Aorta (tissue), 5 donors: ENCODE measurements at places on chromosomes 5 and 9.

- no peak for DNase-seq
Measured at GRCh38 chr5:86909418-86910295, 291.9 kb downstream of the COX7C start.

GRCh38 chr5:87686975-87687374 is 274.2 kb upstream of the CCNH start:
- DNase-seq, result no peak

DNA sequence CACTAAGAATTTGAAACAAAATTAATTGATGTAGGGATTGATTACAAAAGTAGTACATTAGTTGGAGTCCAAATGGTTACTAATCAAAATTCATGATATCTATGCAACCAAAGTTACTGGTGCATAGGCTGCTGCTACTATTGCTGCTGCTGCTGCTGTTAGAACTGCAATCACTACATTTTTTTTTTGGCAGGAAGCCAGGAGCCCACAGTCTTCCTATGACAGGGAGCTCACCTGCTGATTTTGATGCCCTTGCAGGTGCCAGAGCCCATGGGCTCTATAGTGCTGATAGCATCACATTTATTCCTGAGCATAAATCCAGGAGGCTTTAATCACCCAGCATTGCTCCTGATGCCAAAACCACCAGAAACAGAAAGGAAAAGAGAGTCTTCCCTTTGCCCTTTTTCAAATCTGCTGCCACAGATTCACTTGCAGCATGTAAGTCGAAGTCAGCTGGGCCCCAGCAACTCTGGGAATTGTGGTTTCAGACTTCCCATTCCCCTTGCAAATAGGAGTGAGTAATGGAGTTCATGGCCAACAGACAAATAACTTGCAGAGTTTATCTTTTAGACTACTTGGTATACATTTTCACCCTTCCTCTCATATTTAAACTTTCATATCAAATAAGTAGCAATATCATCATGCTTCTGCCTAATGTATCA is 17.6 kb downstream of the SLCO6A1 start:
- DNase-seq, result no peak

GRCh38 chr5:62812621-62813255 is 234.1 kb downstream of the LRRC70 start:
- DNase-seq, result no peak

GRCh38 chr9:34203992-34204635 is 25.3 kb downstream of the UBAP1 start:
- no peak for DNase-seq

- no peak for DNase-seq
Measured at GRCh38 chr5:142025637-142026036, 12.8 kb upstream of the GNPDA1 start.

DNA sequence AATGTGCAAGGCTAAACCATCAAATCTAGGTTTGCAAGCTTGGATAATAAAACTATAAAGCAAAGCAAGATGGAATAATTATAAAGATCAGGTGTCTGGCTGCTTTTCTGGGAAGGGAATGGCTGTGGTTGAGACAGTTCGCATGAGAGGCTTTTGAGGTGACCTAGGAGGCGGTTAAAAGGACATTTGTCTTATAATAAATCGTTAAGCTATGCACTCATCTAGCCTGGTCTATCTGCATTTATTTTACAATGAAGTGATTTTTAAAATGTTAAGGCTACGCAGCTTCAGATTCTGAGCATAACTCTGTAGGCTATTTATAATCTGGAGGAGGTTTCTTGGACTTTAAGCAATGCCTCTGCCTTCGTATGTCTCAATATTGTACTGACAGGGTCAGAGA is 29.4 kb upstream of the MAN2A1 start:
- no peak for DNase-seq

GRCh38 chr9:35605351-35606137 is 482 bp downstream of the TESK1 start:
- DNase-seq, result peak; percentile 61

GRCh38 chr5:131198625-131199024 is 27.9 kb downstream of the LYRM7 start:
- DNase-seq, result no peak

GRCh38 chr5:57495285-57496086 is 12.9 kb upstream of the ACTBL2 start:
- DNase-seq, result no peak

DNA sequence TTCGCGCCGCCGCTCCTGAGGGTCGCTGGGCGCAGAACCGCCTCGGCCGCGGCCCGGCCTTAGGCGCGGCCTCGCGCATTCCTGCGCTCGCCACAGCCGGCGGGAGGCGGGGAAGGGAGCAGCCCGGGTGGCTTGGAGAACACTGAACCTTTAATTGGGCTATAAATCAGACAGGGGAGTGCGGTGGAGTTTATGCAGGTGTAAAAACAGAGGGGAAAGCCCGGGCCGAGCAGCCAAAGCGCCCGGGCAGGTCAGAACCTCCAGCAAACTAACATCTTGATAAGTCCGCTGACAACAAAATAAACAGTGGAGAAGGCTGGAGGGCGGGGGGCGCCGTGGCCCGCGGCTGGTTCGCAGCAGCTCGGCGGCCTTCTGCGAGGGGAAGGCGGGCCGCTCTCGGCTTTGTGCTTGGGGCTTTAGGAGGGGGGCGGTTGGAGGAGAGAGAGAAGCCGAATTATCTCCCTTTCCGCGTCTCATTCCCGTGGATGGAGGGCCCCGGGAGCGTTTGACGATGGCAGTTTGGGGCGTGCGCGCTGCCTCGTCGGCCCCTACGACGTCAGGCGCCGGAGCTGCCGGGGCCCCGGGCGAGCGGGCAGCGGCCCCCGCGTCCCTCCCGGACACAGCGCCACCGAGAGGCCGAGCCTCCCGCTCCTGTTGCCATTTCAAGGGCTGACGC is 11.3 kb downstream of the FOXD1 start:
- peak; percentile 89 for DNase-seq

- no peak for DNase-seq
Measured at GRCh38 chr5:117054911-117055310, 480.3 kb upstream of the SEMA6A start.

DNA sequence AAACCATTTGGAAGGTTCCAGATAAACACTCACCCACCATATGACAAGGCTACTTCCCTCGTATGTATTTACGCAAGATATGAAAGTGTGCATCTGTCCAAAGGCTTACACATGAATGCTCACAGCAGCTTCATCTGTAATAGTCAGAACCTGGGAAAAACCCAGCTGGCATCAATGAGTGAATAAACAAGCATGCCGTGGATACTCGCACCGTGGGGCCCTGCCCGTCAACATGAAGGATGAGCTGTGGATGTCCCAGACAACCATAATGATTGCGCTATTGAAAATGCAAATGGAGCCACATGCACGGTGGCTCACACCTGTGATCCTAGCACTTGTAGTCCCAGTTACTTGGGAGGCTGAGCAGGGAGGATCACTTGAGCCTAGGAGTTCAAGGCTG is 60.6 kb upstream of the FCN1 start:
- no peak for DNase-seq

DNA sequence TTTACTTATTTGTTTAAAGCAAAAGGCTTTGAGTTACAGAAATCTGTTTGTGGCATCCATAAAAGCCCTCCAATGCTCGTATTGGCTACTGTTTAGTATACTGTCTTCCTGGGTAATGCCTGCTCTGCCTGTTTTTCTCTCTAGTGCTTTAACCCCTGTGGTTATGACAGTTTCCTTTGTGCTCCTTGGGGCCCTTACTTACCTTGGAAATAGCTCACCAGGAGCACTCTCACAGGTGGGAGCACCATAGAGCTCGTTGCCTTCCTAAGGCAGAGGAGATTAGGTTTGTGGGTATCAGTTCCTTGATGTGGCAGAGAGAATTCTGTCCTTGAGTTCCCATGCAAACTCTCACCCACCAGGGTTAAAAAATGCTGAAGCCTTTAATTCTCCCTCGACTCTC is 242.8 kb downstream of the CDH18 start:
- no peak for DNase-seq

- DNase-seq, result no peak
Measured at GRCh38 chr5:162456086-162456485, 388.5 kb downstream of the GABRG2 start.

GRCh38 chr9:132873403-132873802 is 4.7 kb downstream of the AK8 start:
- no peak for DNase-seq

DNA sequence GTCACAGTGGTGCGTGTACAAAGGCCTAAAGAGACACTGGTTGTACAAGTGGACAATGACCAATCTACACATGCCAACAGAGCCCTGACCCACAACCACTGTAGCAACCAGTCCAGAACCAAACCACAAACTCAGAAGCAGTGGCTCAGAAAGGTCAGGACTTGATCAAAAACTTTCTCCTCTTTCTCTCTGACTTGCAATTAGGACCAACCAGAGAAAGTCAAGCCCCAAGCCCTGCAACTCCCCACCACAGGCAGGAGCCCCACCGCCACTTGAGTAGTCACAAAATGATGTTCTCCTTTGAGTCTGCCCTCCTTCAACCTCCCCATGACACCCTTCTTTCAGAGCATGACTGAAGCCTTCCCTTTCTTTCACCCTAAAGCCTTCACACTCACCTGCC is 291.8 kb downstream of the CDH10 start:
- DNase-seq, result no peak

- DNase-seq, result no peak
Measured at GRCh38 chr5:171755354-171755821, 30.2 kb upstream of the SMIM23 start.

GRCh38 chr5:142170254-142170953 is 61.8 kb downstream of the NDFIP1 start:
- DNase-seq, result no peak

DNA sequence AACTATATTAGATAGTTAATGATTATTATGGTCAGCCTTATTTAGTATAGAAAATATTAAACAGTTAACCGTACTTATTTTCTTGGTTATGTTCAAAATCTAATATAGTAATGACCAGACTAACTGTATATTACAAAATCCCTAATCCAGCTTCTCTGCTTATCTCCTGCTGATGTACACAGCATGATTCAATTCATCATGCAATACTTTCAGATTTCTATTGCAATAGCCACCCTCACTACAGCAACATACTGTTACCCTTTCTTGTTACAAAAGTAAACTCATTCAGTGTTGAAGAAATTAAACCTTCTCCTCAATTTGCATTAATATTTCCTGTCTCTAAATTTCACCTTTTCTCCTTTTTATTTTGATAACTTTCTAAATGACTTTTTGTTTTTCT is 1375.0 kb upstream of the NUDT12 start:
- no peak for DNase-seq

DNA sequence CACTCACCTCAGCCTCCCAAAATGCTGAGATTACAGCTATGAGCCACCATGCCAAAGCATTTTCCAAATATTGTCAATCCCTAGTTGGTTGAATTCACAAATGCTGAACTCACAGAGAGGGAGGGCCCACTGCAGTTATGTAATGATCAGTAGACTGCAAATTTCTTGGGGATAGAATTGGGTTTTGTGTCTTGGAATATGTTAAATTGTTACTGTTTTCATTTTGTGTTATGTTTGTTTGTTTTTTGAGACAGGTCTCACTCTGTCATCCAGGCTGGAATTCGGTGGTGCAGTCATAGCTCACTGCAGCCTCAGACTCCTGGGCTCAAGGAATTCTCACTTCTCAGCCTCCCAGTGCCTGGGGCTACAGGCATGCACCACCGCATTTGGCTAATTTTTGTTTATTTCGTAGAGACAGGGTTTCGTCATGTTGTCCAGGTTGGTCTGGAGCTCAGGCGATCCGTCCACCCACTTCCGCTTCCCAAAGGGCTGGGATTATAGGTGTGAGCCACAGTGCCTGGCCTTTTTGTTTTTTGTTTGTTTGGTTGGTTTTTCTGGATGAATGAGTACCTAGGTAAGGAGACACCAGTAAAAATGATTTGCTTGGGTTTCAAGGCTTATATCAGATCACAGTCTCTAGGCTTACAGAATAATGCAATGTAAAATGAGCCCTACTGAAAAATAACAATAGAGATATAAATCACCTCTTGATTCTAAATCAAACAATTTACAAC is 31.5 kb upstream of the LMNB1 start:
- DNase-seq, result no peak

DNA sequence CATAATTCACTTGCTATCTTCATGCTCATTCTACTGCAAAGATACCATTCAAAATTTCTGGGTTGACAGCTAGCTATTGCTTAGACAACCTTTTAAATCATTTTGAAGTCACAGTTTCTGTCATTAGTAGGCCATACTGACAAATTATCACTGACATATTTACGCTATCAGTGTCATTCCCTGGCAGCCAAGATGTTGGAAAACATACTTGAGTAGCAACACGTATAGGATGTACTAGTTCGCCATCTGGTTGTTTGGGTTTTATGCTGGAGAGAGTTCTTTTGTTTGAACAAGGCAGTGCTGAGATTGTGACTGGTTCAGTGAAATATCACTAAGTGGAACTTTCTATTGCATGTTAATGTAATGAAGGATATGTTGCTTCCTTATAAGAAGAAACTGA is 621.9 kb downstream of the DTWD2 start:
- no peak for DNase-seq

DNA sequence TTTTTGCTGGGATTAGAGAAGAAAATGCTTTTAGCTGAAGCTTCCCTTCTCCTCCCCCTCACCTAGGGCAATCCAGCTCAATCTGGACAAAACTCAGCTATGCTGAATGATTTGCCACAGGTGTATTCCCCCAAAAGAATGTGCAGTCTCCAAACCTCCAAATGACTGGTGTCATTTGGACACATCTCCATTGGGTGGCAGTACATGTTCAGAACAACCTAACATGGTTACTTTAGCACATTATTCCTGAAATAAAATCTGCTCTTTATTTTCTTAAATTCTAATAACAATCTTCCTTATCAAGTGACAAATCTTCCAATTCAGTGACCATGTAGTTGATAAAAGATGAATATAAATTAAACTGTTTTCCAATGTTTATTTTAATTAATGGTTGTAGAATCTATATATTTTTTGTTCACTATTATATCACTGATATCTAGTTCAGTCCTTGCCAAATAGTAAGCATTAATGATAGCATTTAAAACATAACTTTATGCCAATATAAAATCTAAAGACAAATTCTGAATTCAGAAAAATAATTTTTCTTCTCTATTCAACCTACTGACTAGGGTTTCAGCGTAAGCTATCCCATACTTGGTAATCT is 61.3 kb upstream of the MOCS2 start:
- DNase-seq, result no peak

DNA sequence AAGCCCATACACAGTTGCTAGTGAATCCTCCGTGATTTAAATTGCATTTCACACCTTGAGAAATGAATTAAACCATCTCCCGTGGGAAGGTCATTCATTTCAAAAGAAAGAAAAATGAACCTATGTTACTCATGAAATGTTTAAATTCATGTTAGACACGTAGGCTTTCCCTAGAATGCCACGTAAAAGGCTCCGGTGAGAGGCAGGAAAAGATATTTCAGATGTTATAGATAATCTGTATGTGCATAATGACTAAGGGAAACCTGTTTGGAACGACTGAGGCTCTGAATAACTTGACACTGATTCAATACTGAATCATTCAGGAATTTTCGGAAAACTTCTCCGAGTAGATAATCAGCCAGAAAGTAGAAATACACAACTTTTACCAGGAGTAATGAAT is 134.3 kb upstream of the ICE1 start:
- DNase-seq, result no peak

- DNase-seq, result no peak
Measured at GRCh38 chr5:139445325-139446170, 6.2 kb upstream of the DNAJC18 start.
